ENCODE measurements at places on chromosomes 11 and 22. TPM values are rescaled to one million over a fixed set of nuclear protein-coding genes. Genes with fewer than 3 reads are reported as not detected.

DNA sequence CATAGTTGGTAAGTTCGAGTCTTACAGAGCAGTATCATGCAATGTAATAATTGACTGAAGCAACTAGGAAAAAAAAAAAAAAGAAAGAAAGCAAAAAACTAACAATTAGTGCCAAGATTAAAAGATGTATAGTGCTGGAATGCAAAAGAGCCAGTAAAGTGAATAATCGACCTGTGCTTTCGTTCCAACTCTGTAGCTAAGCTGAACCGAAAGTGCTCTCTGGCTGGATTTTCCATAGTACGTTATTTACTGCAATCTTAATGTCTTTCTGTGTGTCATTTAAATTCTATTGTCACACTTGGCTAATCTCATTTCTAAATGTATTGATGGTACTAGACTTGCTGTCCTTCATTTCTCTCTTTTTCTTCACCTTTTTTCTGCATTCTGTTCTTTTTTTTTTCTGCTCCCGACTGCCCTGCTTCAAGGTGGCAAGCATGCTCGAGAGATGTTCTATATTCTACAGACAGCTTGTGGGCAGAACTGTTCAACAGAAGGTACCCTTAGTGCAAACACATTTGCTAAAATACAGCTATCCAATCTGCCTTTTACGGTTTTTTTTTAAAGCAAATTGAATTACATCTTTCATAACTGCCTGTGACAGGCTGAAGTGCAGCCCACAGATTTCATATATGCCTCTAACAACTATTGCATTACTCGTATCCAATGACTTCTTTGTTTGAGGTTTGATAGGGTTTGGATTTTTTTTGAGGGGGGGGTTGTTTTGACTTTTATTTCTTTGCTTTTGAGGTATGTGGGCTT is 204.2 kb upstream of the MTNR1B start:
- no peak for DNase-seq

DNA sequence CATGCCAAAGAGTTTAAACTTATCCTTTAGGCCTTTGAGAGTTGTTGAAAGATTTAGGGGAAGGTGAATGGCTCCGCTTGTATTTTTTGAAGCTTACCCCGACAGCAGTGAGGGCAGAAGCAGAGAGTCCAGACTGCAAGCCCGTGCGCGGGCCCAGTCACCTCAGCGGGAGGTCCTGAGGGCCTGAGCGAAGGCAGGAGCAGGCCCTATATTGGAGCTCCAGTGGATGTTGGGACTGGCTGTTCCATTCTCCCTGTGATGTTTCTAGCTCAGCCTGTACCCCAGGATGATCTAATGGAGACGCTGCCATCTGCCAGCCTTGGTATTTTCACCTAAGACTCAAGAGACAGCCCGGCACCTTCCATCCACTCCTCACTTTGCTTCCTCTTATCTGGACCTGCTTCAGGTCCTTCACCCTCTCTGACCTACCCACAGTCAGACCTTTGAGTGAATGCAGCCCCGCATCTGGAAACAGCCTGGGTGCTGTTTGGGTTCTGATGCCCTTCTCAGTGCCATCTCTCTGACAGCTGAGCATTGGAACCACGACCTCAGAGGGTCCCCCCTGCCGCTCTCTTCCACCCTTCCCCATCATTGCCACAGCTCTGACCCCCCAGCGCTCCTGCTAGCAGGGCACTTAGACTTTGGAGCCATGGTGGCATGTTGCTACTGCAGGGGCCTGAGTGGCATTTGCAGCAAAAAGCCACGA is 628.2 kb upstream of the CADM1 start:
- DNase-seq, result no peak

- DNase-seq, result no peak
Measured at GRCh38 chr11:67641338-67642172, 2.0 kb upstream of the TBX10 start.

The MS4A15 gene
- not detected for total RNA-seq

GRCh38 chr11:26950260-26950719 is 43.6 kb upstream of the FIBIN start:
- DNase-seq, result peak; percentile 59

- DNase-seq, result peak; percentile 79
Measured at GRCh38 chr11:44618561-44619425, 53.3 kb downstream of the CD82 start.

The OR10D3 gene
- total RNA-seq, result not detected

The SHANK2 gene
- total RNA-seq, result 1.6 TPM

The SLC25A45 gene
- total RNA-seq, result 11.7 TPM

The TMPRSS5 gene
- 0.33 TPM for total RNA-seq

DNA sequence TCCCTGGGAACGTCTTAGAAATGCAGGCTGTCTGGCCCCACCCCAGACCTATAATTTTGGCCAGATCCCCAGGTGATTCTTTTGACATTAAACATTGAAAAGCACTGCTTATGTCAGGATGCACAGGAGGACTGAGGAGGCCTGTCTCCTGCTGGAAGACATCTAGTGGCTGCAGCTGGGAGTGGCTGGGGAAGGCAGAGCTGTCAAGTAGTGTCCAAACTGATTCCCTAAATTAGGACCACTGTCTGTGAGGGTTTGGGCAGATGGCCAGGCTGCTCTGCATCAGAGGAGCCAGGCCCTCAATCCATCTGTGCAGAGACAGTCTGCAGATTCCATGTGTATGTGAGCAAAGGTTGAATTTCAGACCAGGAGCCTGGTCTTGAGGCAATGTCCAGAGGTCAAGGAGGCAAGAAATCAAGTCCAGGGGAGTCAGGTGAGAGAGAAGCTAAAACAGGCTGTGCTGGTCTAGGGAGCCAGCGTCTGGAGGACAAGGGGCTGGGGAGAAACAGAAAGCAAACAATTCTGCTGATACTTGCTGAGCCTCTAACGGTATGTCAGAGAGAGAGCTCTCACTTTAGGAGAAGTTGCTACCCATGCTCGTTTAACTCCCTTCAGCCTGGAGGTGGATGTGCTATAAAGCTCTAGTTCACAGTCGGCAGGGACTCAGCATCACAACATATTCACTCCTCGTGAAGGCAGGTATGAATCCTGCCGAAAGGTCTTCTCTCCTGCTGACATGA is 15.3 kb upstream of the SYTL2 start:
- DNase-seq, result no peak

- DNase-seq, result no peak
Measured at GRCh38 chr11:126387857-126388256, 32.4 kb downstream of the ST3GAL4 start.

The CD3G gene
- total RNA-seq, result not detected

DNA sequence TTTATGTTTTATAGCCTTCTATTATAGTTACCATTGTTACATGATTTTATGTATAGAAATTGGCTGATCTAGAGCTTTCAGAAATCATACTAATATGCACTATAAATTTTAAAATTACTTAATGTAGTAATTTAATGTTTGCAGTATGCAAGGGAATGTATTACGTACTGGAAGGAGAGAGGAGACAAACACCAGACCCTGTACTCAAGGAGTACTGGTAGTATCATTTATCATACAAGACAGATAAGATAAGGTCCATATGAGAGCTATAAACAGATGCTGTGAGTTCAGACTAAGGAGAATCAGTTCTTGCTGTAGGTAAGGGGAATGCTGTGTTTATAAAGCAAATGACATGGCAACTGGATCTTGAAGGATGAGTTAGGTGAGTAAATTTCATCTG is 765 bp downstream of the BCO2 start:
- no peak for DNase-seq

- DNase-seq, result no peak
Measured at GRCh38 chr11:61334434-61335354, 1.7 kb downstream of the TKFC start.

DNA sequence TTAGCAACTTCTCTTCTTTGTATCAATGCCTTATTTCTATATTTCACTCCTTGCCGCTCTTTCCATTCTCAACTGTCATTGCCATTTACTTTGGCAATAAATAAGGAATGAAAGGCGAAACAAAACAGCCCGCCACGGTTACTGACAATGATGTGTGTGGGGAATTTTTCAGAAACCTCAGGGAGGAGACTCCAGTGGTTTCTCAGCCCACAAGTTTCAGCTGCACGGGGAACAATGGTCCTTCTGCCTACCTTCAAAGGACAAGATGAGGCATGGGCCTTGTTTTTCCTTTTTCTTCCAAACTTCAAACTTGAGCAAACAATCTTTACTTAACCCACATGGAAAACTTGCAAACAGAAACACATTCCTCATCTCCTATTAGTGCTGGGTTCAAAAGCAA is 409.4 kb downstream of the METTL15 start:
- DNase-seq, result no peak

The TENM4 gene
- 3.8 TPM for total RNA-seq

DNA sequence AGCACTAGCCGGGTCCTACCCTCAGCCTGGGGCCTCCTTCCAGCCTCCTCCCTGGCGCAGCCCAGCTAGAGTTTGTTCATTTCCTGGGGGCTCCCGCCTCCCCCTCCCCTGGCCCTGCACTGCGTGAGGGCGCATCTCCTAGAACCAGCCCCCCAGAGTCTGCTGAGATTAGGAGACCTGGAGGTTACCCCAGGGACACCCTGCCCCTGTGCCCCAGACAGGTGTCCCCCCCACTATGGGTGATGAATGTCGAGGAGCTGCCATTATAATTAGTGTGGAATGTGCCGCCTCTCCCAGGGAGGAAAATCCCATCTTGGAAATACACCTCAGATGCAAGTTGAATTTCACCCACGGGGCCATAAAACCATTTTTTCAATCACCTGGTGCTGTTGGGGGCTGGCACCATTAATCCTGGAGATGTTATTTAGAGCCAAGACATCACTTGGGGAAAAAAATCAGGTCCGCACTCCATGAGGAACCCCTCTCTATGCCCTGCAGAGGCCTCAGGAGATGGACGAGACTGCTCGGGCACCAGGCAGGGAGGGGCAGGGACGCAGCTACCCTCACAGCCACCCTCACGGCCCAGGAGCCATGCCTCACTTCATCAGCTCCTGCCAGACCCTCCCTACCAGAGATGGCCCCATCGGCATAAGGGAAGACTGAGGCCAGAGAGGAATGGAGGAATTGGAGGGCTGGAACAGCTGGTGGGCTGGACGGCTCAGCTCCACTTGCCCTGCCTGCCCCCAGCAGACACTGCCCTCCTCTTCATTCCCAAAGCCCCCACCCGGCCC is 197.5 kb downstream of the IGLL1 start:
- no peak for DNase-seq

GRCh38 chr22:25764270-25765015 is 22.5 kb downstream of the MYO18B start:
- DNase-seq, result no peak

The TEX54 gene
- total RNA-seq, result 0.65 TPM

- no peak for DNase-seq
Measured at GRCh38 chr22:45268167-45268957, 16.4 kb upstream of the UPK3A start.

DNA sequence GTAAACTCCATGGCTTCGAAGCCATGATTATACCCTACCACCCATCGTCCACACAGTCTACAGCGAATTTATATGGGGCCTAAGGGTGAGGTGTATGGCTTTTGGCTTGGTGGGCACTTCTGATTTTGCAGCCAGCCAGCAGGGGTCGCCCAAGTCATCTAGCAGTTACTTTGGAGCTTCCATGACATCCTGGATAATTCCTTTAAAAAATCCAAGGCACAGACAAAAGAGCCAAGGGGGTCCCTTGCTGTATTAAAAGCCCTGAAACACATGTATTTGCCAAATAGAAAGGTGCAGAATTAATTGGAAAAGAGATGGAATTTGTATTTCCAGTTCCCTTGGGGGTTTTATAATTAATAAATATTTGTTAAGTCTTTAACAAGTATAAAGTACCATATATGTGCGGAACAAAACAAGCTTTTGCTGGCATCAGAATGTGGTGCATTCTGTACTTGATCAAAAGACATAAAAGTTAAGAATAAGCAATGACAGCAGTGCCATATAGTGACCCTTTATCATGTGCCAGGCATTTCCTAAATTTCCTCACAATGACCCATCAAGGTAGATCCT is 132.8 kb upstream of the PITPNB start:
- DNase-seq, result no peak

DNA sequence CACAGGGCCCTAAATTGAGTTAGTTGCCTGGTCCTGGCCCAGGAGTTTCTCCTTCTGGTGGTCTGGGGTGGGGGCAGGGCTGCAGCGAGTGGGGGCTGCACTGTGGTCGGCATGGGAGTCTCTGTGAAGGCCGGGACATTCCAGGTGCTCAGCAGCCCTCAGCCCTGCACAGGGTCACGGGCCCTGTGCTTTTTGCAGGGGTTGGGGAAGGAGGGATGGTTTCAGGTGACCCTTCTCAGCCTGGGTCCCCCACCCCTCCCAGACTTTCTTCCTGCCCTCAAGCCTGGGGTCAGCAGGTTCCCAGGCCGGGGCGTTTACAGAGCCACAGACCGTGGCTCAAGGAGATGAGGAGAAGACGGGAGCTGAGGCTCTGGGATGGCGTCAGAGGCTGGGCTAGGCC is 7.8 kb downstream of the EMID1 start:
- DNase-seq, result no peak

DNA sequence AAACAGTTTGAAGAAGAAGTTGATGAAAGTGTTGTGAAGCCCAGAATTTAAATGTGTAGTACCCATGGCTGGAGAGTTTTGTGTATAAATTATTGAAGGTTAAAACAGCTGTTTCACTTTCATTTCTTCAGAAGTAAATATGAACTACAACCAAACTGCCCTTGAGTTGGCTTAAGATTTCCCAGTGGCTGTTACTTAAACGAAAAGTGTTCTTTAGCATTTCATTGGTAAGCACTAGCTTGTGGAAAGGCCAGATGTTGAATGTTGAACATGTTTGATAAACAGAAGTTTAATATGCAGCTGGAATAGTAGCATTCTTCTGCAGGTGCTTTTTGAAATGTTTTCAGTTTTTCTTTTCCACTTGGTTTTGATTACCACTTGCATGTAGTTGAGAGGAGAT is 83.2 kb upstream of the TNRC6B start:
- no peak for DNase-seq

DNA sequence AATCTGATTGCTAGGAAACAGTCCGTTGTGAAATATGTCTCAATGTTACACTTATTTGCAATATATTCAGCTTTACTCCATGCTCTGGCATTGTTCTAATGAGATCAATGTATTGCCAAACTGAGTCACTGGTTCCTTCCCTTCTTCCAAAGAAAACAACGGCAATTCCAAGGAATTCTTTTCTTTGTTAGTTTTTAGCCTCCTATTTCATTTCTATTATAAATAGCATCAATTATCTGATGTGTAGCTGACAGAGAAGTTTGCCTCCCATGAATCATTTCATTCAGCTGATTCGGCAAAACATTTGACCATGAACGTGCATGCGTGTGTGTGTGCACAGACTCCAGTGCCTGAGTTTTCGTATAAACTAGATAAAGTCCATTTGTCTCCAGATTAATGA is 346.8 kb downstream of the ETS1 start:
- no peak for DNase-seq

GRCh38 chr11:20617346-20618005 is 18.1 kb downstream of the SLC6A5 start:
- DNase-seq, result no peak

DNA sequence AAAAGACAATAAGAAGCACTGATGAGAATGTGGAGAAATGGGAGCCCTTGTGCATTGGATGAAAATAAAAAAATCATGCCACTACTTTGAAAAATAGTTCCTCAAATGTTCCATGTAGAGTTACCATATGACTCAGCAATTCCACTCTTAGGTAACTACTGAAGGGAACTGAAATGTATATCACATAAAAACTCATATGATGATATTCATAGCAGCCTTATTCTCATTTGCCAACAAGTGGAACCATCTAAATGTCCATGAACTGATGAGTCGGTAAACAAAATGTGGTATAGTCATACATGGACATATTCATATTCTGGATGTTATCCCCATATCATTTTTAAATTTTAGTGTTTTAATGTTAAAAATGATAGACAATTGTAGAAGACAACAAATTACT is 3.5 kb downstream of the KRTAP5-9 start:
- no peak for DNase-seq

- DNase-seq, result no peak
Measured at GRCh38 chr11:19026862-19027261, 33.7 kb downstream of the MRGPRX2 start.

- no peak for DNase-seq
Measured at GRCh38 chr11:4886186-4886585, 4.5 kb downstream of the OR51T1 start.

All from chondrocyte (in vitro differentiated cells).